ENCODE measurements at places on chromosomes 5 and 9.
A peak's percentile ranks its signal among the peaks of the same experiment; 100 is the strongest.

- DNase-seq: no peak
Observed at GRCh38 chr5:113271745-113272454, 162.9 kb downstream of the TSSK1B start.

GRCh38 chr5:149912226-149912871 is 32.2 kb downstream of the PDE6A start:
- DNase-seq: no peak

DNA sequence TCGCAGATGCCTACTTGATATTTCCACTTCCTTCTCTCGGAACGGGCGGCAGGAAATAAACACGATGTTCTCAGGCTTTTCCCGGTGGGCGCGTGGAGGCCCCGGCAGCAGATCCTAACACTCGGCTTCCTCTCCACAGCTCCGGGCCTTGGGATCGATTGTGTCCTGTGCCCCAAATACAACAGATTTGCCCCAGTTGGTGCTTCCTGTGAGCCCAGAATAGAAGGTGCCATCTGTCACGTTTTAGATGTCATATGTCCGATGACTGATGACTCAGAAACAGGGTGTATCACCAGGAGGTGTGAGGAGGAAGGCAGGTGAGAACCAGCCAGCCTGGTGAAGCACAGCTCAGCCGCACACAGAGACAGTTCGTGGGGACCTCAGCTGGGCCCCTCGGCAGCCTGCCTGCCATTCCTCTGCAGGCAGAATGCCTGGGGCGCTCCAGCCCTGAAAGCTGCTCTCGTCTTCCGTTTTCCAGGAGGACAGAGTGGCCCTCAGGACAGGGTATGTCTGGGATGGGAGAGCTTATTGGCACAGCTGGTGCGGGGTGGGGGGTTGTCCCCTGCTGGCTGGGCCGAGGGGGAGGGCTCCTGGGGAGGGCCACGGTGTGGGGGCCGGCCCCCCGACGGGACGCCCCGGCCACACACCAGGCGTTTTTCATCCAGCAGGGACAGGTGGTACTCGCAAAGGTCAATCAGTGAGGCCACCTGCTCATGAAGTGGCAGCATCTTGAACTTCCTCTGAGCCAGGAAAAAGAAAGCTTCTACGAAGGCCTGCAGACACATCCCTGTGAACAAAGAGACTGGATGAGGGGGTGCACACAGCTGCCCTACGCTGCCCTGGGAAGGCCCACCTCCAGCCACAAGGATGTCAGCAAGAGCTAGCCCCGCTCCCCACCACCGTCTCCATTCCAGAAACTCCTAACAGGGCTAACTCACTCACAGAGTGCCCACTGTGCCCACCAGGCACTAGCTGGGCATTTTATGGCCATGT is 171.0 kb downstream of the DAB2IP start:
- peak; percentile 43 for DNase-seq

DNA sequence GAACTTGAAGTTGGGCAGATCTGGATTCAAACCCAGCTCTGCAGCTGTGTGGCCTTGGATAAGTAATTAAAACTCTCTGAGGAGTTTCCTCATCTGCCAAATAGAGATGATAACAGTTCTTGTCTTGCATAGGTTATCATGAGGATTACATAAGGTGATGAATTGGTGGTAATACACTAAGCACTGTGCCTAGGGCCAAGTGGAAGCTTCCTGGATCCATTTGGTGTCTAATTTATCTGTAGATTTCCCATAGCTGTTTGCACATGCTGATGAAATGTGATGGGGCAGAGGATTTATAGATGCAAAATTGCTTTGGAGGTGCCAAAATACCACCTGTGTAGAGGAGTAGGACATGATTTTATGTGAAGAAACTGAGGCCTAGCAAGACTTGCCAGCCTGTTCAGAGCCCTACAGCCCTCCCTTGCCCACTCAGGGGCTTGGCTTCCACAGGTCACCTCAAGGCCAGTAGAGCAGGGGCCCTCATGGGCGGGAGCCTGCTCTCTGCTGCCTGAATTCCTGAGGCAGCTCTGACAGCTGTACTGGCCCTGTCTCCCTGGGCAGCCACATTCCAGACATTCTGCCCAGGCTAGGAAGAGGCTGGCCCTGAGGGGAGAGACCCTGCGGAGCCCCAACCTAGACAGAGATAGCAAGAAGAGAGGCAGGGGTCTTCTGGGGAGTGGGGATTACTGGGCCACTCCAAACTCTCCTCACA is 5.9 kb upstream of the FAT2 start:
- DNase-seq: no peak

- DNase-seq: no peak
Observed at GRCh38 chr5:112895682-112896081, 26.3 kb downstream of the REEP5 start.

DNA sequence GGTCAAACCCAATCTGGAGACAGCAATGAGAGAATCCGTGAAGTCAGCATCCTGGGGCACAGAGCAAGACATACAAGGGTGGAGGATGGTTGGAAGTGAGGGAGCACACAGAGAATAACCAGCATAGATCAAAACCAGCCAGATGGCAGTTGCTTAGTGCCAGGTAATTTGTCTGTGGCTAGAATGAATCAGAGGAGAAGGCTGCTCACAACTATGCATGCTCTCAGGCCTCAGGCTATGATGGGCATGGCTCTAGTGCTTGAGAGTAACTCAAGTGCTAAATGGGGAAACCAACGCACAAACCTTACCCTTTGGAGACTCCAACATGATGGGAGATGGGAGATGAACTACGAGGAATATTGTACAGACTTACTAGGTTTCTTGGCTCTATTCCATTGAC is 160.8 kb downstream of the DMRT2 start:
- DNase-seq: no peak

GRCh38 chr9:14209399-14210345 is 104.3 kb downstream of the NFIB start:
- DNase-seq: no peak

DNA sequence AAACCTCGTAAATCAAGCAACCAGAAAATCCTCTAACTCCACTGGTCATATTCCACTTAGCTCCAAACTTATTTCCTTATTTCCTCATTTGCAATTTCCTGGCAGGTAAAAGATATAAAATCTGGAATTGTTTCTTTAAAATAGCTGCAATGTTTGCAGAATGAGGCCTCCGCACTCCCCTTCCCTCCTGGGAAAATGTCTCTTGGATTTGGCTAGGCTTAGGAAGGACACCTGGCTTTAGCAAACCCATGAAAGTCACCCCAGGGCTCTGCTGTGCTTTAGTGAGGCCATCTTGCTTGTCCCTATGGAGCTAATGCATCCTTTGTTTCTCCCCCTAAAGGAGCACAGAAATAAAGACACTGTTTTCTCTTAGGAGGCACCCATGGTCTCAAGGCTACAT is 10.5 kb downstream of the ARSB start:
- DNase-seq: no peak
